Left ventricle myocardium inferior (tissue), 1 donor: ENCODE measurements at places on chromosomes 16 and 17. TPM values are rescaled to one million over a fixed set of nuclear protein-coding genes. Genes with fewer than 3 reads are reported as not detected.

FAM20A gene
- 2.9 TPM for total RNA-seq

MYH3 gene
- total RNA-seq: 0.88 TPM

RABEP1 gene
- total RNA-seq: 60.6 TPM

SPN gene
- 1.3 TPM for total RNA-seq

SOST gene
- 0.14 TPM for total RNA-seq

DNA sequence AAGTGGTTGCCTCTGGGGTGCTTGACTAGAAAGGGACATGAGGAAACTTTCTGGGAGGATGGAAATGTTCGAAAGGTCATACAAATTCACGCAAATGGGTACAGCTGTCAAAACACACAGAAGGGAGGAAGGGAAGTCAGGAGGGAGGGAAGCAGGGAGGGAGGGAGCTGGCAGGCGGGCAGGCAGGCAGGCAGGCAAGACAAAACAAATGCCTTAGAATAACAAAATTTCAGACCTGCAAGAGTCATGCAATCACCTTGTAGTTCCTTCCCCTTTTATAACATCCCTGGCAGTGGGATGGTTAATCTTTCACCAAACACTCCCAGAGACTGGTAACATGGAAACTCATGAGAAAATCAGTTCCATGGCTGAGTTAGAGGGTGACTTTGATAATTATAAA, 189.2 kb downstream of the STX8 start:
- H3K36me3 ChIP-seq: no peaks in the 10 kb centered on the region
- no peaks in the 10 kb centered on the region for H3K4me1 ChIP-seq
- no peak overlapping the region for H3K4me3 ChIP-seq
- DNase-seq: no peak

DNA sequence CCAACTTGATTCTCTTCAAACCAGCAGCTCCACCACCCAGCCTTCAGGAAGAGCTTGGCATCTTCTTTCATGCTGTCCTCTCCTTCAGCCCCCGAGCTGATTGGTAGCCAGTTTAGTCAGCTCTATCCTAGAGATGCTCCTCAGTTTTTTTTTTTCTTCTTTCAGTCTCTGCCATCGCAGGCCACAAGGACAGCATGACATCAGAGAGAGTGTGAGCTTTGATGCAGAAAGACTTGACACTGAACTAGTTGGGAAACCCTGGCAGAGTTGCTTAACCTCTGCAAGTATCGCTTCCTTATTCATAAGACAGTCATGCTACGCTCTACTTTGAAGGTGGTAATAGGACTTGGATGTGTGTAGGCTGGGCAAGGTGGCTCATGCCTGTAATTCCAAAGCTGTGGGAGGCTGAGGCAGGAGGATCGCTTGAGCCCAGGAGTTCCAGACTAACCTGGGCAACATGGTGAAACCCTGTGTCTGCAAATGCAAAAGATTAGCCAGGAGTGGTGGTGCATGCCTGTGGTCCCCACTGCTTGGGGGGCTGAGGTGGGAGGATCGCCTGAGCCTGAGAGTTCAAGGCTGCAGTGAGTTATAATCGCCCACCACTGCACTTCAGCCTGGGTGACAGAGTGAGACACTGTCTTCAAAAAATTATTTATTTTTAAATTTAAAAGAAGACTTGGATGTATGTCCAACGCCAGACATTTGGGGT, 2.6 kb downstream of the CD300LB start:
- peaks cover 28% of the 10 kb centered on the region for H3K27me3 ChIP-seq
- H3K4me3 ChIP-seq: no peak overlapping the region
- no peak overlapping the region for H3K27ac ChIP-seq
- H3K36me3 ChIP-seq: no peaks in the 10 kb centered on the region
- DNase-seq: no peak
- H3K4me1 ChIP-seq: no peaks in the 10 kb centered on the region

DNA sequence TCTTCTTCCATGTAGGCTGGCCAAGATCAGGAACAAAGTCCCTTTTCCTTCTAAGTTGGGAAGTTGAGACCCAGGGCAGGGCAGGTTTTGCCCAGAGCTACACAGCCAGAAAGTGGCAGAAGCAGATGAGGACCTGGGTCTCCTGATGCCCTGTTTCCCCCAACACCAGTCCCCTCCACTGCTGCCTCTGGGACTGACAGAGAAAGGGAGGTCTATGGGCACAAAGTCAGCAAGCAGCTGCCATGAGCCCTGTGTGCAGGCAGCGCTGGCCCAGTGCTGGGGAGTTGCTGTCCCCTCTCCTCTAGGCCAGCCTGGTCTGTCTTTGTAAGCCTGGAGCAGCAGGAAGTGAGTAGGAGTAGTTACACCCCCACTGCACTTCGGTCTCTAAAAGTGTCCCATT, 46.9 kb upstream of the NKD1 start:
- no peak overlapping the region for H3K4me3 ChIP-seq

DNA sequence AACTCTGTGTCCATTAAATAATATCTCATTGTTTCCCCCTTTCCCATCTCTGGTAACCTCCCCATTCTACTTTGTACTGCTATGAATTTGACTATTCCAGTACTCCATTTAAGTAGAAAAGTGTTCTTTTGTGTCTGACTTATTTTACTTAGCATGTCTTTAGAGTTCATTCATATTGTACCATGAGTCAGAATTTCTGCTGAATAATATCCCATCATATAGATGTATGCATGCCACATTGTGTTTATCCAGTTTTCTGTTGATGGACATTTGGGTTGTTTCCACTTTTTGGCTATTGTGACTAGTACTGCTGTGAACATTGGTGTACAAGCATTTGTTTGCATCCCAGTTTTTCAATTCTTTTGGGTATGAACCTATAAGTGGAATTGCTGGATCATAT, 6.0 kb downstream of the PPM1D start:
- no peak overlapping the region for H3K27ac ChIP-seq
- peaks cover 68% of the 10 kb centered on the region for H3K4me1 ChIP-seq
- H3K27me3 ChIP-seq: no peaks in the 10 kb centered on the region
- H3K4me3 ChIP-seq: no peak overlapping the region

GRCh38 chr17:80086081-80086480, 15.3 kb upstream of the GAA start:
- H3K27ac ChIP-seq: no peak overlapping the region
- no peak for DNase-seq
- peaks cover 6% of the 10 kb centered on the region for H3K4me1 ChIP-seq
- H3K27me3 ChIP-seq: no peaks in the 10 kb centered on the region
- no peaks in the 10 kb centered on the region for H3K36me3 ChIP-seq

- peaks cover 4% of the 10 kb centered on the region for H3K27me3 ChIP-seq
- H3K36me3 ChIP-seq: no peaks in the 10 kb centered on the region
- no peak for DNase-seq
- H3K4me1 ChIP-seq: peaks cover 31% of the 10 kb centered on the region
Measured at GRCh38 chr16:85302018-85302847, 190.0 kb upstream of the CIBAR2 start.

GRCh38 chr17:28398280-28398981, 7.6 kb downstream of the SLC46A1 start:
- H3K27me3 ChIP-seq: no peaks in the 10 kb centered on the region
- no peak overlapping the region for H3K4me3 ChIP-seq
- H3K36me3 ChIP-seq: peaks cover 42% of the 10 kb centered on the region
- no peak for DNase-seq

GRCh38 chr16:86577314-86577971, 906 bp upstream of the FOXL1 start:
- H3K4me3 ChIP-seq: peak overlapping the region; percentile 66
- no peak for DNase-seq
- peaks cover 42% of the 10 kb centered on the region for H3K4me1 ChIP-seq
- H3K36me3 ChIP-seq: no peaks in the 10 kb centered on the region
- peak overlapping the region; percentile 88 for H3K27ac ChIP-seq

GRCh38 chr16:6969594-6969993, 363.1 kb upstream of the RBFOX1 start:
- no peak overlapping the region for H3K27ac ChIP-seq
- H3K4me3 ChIP-seq: no peak overlapping the region
- H3K36me3 ChIP-seq: no peaks in the 10 kb centered on the region
